ENCODE measurements at places on chromosomes 4 and X.

DNA sequence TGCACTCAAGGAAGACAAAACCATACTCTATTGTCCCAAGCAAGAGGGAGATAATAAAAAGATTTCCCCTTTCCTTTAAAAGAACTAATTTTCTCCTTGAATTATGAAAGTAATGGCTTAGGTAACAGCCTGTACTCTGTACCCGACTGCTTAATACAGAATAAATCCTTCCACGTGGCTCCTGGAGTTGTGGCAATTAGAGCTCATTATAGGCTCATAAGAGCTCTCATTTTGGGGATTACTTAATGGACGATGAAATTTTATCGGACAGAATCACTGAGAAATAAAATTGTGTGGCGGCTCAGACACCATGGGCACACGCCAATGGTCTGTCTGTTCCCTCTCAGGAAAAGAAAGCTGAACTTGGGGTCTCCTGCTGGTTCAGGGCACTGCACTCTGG is 2.8 kb upstream of the GSX2 start:
- DNase-seq: no peak

DNA sequence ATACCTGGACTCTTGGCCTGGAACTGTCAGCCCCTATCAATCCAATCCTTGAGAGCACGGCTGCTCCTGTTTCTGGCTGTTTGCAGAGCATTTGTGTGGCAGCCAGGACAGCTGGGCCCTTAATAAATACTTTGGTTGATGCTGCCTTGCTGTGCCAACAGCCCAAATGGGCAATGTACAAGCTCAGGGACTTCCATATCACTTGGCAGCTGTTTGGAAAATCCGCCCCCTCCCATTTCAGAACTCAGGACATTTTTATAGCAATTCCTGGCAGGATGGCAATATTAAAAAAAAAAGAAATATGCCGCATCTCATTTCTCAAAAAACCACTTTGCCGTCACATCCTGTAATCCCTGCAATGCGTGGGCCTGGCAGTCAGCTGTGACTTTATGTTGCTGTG is 218.9 kb downstream of the HS3ST1 start:
- no peak for DNase-seq

GRCh38 chr4:149882251-149882650 is 66.6 kb upstream of the IQCM start:
- no peak for DNase-seq

DNA sequence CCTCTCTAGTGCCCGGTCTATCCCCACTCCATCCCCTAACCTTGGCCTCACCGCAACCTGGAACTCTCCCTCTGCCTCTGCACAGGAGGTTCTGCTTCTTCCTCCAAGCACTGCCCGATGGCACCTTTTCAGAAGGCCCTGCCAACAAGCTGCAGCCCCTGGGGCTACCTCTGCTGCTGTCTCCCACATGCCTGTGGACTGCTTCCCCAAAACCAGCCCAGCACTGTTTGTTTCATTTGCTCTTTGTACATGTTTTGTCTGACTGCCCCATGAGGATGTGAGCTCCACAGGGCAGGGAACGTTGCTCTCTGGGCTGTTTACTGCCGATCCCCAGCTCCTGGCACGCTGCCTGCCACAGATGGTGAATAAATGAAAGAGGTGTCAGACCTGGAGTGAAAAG is 85.4 kb downstream of the INTS6L start:
- DNase-seq: no peak

DNA sequence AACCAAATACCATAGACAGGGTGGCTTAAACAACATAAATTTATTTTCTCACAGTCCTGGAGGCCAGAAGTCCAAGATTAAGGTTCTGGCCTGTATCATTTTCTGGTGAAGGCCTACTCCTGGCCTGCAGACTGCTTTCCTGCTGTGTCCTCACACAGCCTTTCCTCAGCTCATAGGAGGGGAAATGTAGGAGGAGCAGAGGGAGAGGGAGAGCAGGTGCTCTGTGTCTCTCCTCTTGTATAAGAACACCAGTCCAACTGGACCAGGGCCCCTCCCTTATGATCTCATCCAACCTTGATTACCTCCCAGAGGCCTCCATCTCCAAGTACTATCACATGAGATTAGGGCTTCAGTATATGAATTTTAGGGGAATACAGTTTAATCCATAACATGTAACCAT is 34.3 kb downstream of the RAPGEF2 start:
- no peak for DNase-seq
